ENCODE measurements at places on chromosomes 6 and 20.

DNA sequence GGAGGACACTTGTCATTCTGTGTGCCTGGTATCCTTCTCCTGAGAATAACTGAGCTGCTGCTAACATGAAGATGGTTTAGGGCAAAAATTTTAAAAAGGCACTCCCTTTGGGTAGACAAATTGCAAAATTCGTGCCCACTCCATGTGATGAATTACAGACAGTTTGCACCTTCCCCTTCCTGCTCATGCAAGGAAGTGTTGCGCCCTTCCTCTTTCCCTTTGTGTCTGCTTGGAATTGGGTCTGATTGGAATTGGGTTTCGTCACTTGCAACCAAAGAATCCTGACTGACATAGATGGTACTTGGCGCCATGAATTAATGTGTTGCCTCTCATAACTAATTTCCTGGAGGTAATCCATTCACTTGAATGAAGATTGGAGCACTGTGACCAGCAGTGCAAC is 62.3 kb upstream of the SHLD1 start:
- no peak for DNase-seq

GRCh38 chr20:12053353-12053752 is 135.7 kb downstream of the BTBD3 start:
- DNase-seq = no peak

DNA sequence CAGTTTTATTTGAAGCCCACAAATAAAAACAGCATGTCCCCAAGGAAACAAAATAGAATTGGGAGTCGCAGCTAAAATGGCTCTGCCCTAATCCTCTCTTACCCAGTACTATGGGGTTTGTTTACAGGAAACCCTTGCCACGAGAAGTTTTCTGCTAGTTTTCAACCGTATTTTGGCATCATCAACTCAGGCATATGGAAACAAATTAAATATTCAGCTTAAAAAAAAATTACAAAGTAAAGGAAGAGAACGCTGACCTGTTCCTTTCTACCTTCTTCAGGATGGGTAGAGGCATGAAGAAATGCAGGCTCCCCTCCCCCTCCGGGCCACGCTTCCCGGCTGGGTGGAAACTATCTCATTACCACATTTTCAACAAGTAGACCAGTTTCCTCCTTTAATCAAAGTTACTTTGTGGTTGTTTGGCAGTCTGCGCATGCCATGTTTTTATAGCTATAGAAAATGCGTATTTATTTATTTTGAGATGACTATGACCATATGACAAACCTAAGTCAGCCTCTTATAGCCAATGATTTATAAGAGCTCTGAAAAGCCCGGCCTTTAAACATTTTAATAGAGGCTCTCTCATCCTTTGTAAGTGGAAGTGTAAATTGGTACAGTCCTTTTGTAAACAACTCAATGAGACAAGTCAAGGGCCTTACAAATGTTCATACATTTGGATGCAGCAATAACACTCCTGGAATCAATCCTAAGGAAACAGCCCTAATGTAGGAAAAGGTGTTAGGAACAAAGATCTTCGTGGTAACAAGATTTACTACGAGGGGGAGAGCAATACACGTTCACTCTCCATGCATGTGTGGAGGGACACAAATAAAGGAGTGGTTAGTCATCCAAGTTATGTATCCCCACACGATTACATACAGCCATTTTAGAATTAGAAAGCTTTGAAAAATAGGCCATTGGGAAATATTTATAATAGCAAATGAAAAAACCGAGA is 16.1 kb upstream of the ZNF217 start:
- peak; percentile 59 for DNase-seq

GRCh38 chr20:58017231-58017969 is 211.1 kb downstream of the ANKRD60 start:
- DNase-seq = no peak

DNA sequence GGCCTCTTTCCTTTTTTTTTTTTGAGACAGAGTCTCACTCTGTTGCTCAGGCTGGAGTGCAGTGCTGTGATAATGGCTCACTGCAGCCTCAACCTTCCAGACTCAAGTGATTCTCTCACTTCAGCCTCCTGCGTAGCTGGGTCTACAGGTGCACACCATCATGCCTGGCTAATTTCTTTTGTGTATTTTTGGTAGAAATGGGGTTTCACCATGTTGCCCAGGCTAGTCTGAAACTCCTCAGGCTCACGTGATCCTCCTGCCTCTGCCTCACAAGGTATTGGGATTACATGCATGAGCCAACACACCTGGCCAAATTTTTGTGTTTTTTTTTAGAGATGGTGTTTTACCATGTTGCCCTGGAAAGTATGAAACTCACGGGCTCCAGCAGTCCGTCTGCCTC is 29.3 kb downstream of the SRC start:
- no peak for DNase-seq

DNA sequence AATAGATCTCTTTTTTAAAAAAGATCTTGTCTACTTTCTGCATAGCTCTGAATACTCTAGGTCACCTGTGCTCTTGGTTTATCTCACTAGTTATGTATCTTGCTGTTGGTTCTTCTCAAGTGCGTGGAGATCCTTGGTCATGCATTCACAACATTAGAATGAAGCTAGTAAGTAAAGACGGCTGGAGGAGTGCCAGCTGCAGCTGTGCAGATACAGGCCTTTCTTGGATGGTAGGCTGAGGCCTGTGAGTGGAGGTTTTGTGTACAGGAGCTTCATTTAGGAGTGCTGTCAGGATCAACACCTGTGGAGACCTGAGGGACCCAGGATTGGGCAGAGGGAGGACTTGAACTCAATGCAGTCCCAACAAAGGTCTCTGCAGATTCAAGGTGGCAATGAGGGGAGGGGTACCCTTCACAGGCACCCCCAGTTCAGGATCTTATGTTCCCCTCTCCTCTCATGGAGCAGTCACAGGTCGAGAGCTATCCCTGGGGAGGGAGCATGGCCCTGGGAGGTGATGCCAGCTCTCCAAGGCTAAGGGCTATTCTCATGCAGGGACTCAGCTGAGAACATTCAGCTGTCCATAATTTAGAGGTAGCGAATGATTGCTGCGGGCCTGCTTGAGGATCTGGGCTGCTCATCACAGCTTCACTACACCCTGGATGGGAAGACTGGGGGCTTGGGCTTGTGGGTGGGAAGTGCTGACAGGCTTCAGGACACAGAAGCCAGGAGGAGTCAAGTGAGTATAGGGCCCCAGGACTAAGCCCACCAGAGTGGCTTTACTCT is 98.9 kb upstream of the ENPP5 start:
- no peak for DNase-seq

DNA sequence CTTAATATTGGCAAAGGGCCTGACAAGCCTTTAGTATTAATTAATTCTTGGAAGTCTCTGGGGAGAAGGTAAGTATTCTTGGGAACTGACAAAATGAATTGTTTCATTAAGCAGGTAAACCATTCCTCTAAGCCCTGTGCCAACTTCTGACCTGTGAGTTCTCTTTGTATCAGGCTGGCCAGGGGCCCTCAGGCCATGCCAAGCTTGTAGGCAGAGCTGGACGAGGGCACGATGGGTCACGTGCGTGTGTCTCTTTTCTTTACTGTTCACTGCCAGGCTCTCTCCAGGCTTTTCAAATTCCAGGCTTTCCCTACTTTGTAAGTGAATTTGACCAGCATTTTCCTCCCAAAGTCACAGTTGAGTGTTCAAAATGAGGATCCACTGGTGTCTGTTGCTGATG is 112.4 kb downstream of the NRN1 start:
- no peak for DNase-seq

- no peak for DNase-seq
These were observed 73.4 kb downstream of the PRDM1 start for GRCh38 chr6:106159531-106159940.

DNA sequence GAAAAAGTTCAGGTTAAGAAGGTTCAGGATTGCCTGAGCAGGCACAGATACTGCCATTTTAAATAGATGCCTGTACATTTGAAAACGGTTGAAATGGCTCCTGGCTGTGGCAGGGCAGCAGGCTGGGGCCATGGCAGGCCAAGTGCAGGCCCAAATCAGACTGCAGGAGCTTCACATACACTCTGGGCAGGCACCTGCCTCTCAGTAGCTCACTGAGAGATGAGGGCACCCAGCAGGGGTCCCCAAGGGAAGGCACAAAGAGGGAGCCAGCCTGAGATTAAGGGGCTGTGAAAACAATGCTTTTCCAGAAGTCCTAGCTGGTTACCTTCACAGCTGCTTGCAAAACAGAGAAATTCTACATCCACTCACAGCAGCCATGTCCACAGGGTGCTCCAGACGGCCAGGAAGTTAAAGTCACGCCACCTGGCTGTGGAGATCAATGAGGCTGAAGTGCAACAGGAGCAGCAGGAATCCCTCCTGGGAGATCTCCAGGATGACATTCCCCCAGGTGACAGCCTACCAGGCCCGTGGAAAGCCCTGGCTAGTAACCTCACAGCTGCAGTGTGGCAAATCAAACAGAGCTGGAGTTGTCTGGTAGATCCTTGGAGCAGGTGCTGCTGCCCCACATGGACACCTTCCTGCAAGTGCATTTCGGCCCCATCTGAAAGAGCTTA is 6.2 kb upstream of the RAET1E start:
- no peak for DNase-seq

DNA sequence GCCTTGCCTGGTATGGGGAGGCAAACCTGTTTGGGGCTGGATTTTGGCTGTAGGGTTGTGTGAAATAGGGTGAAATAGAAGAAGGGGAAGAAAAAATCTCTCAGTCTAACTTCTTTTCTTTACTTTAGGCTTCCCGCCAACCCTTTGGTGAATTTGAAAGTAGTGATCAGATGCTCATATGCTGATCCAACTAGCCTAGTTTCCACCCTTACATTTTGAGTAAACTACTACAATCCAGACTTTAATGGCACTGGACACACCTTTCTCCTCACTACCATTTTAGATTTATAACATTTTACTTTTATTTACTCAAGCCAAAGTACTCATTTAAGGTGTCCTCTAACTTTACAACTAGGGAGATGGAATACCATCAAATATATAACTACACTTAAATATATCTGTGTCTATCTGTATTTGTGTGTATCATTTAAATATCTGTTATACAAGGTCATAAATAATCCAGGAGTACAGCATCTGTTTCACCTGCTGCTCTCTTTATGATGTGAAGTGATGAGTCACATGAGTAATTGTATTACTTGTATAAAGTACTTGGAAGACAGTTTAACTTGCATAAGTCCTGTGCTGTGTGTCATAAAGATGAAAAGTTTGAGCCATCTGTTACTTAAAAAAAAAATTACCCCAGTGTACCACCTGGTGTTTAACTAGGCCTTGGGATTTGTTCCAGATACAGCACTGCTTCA is 172.1 kb downstream of the CDKAL1 start:
- no peak for DNase-seq

GRCh38 chr6:13952101-13952500 is 27.3 kb downstream of the RNF182 start:
- DNase-seq = no peak

DNA sequence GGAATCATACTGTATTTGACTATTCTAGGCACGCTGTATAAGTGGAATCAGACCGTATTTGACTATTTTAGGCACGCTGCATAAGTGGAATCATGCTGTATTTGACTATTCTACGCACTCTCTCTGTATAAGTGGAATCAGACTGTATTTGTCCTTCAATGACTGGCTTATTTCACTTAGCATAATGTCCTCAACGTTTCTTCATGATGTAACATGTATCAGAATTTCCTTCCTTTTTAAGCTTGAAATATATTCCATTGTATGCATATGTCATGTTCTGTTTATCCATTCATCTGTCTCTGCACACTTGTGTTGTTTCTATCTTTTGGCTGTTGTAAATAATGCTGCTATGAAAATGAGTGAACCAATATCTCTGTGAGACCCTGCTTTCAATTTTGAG is 5.7 kb downstream of the CCDC170 start:
- no peak for DNase-seq

GRCh38 chr6:14775528-14775927 is 470.3 kb upstream of the JARID2 start:
- DNase-seq = no peak

Measured in activated CD8-positive, alpha-beta memory T cell treated with anti-CD3 and anti-CD28 coated beads for 1 hour (primary cell).